ENCODE measurements at places on chromosomes 2 and 18. TPM values are rescaled to one million over a fixed set of nuclear protein-coding genes. Genes with fewer than 3 reads are reported as not detected.

- DNase-seq: no peak
Measured at GRCh38 chr18:5250603-5251002, 44.9 kb downstream of the ZBTB14 start.

GRCh38 chr2:120344214-120344975, 1.5 kb upstream of the INHBB start:
- DNase-seq: no peak

GRCh38 chr18:64055019-64055418, 85.1 kb downstream of the SERPINB8 start:
- DNase-seq: no peak

- no peak for DNase-seq
Measured at GRCh38 chr18:28120828-28121515, 56.0 kb downstream of the CDH2 start.

DNA sequence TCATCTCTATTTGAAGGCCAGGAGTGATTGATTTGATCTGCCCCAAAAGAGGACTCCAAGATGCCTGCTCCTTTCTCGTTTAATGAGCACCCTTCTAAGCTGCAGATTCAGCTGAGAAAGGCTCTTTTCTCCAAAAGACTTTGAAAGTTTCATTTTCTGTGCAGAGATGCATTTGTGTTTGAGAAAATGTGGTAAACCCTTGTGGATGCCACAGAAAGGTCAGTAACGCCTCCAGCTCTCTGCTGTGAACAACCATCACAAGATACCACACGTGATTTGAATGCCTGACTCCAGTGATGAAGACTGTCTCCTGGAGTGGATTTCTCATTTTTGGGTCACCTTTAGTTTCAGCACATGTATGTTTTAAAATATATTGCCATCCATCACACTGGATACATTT, 35.0 kb upstream of the CCDC85A start:
- no peak for DNase-seq

GRCh38 chr2:132549935-132550670, 119.9 kb downstream of the LYPD1 start:
- DNase-seq: peak; percentile 5

DNA sequence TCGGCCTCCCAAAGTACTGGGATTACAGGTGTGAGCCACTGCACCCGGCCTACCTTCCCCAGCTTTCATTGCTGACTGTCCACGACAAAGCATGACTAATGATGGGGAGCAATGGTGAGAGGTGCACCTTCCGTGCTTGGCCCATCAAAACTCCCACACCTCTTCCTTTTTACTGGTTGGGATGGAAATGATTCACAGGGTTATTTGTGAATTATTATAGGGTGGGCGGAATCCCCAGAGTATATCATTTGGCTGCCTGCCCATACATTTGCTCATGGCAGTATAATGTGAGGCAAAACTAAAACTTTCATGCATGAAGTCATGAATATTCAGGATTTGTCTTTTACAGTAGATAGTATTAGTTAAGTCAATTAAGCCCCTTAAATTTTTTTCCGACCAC, 334.2 kb upstream of the NETO1 start:
- DNase-seq: no peak

- peak; percentile 55 for DNase-seq
Measured at GRCh38 chr18:33201509-33201926, 239.0 kb downstream of the CCDC178 start.

GRCh38 chr2:68913359-68913758, 39.3 kb downstream of the GKN2 start:
- DNase-seq: no peak

- DNase-seq: no peak
Measured at GRCh38 chr2:37886745-37887144, 38.3 kb upstream of the RMDN2 start.

GRCh38 chr2:99694331-99694730, 204.5 kb upstream of the REV1 start:
- no peak for DNase-seq

GRCh38 chr2:106065268-106065982, 128.7 kb downstream of the UXS1 start:
- peak; percentile 34 for DNase-seq

DNA sequence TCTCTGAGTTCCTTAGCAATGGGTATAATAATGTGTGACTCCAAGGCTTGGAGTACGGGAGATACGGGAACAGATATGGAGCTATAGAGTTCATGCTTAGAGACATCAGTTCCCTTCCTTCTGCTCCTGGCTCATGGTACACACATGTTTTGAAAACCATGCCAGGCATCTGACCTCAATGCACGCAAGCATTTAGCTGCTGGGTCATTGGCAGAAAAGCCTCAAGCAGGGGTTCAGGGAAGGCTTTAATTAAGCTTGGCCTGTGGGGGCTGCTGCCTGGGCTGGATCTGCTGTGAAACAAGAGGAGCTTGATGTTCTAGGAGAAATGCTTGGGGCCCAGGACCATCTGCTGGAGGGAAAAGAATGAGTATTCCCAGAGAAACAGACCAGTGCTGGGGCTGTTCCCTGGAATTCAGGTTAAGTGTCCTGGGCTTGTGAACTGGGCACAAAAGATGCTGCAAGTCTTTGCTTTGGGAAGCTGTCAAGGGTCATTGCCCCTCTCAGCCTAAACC, 3.2 kb downstream of the ALLC start:
- no peak for DNase-seq

GRCh38 chr2:55869637-55870325, 53.8 kb downstream of the EFEMP1 start:
- DNase-seq: no peak

DNA sequence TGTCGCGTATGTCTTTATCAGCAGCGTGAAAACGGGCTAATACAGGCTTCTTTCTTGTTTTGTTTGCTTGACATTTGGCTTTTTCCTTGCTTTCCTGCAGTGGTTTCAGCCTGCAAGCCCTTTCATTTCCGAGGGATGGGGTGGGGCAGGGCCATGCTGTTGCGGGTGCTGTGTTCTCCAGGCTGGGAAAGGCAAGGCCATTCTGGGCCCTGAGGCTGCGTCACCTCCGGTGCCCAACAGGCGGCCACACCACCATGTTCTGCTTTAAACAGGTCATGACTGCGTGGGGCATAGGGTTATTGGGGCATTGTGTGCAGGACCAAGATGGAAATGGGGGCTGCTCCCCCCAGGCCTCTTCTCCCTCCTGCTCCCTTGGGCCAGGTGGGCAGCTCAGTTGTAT, 38.6 kb upstream of the PLB1 start:
- DNase-seq: no peak

GRCh38 chr18:62396381-62396780, 71.3 kb downstream of the TNFRSF11A start:
- no peak for DNase-seq

DNA sequence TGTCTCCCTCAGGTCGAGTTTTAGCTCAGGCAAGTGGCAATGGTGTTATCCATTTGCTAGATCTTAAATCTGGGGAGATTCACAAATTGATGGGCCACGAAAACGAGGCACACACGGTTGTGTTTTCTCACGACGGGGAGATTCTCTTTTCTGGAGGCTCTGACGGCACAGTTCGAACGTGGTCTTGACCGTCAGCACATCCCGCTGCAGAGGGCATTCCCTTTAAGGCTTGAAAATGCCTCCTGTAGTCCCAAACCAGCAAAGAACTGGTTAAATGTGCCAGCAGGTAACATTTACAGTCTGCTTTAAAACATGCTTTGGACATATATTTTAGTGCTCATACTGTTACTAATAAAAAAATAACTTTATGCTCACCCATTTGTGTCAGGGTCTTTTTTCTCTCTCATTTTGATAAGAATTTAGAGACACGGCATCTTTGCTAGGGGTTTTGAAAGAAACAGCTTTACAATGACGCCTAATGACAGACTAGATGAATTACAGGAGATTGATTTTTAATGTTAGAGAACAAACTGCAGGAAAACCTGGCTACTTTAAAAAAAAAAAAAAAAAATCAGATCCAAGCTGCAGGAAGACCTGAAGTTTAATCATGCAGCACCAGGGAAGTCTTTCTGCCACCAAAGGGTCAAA, 602 bp upstream of the VWC2L start:
- DNase-seq: no peak

DNA sequence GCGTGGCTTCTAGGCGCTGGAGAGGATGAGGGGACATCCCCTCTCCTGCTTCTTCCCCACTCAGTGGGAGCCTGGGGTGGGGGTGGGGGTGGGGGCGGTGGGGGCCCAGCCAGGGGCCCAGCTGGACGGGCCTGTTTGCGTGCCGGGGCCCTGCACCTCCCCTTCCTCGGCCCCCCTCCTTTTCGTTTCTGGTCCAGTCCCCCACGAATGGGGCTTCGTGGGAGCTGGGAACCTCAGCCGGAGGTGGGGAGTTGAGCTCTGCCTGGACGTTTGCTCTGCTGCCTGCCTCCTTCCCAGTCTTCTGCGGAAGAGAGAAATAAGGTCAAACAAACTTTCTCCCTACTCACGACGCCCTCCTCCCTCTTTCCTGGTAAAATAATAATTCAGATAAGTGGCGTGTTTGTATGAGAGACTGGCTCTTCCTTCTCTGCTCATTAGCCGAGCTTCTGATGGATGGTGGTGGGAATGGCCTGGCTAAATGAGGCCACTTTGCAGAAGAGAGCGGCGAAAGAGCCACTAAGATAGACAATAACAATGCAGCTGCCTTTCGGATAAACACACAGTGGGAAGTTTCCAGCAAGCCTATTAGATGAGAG, 782 bp downstream of the MTA3 start:
- DNase-seq: peak; percentile 39

Gene GPR35
- 1.2 TPM for polyA plus RNA-seq

Gene LINC00305
- polyA plus RNA-seq: 0.46 TPM

Measured in right lung (tissue), 10 donors.